ENCODE measurements at places on chromosomes 13 and 19.

- no peak for DNase-seq
Measured at GRCh38 chr13:113399755-113400149, 35.8 kb upstream of the GRTP1 start.

- no peak for DNase-seq
Measured at GRCh38 chr13:46759846-46760245, 37.1 kb downstream of the ESD start.

DNA sequence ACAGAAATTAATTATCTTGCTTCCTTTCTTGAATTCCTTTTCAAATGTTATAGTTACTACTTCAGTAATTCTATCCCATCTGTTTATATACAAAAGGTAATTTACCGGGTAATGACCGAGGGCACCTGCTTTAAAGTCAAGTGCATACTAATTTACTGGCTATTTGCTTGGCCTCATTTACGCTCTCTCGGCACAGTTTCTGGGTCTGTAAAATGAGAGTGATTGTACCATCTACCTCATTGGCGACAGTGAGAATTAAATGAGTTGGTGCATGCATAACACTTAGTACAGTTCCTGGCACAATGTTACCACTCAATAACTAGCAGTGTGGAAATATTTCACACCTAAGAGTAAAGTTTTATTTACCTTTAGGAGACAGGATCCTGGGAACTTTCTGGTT, 111.6 kb downstream of the GGACT start:
- DNase-seq = no peak

DNA sequence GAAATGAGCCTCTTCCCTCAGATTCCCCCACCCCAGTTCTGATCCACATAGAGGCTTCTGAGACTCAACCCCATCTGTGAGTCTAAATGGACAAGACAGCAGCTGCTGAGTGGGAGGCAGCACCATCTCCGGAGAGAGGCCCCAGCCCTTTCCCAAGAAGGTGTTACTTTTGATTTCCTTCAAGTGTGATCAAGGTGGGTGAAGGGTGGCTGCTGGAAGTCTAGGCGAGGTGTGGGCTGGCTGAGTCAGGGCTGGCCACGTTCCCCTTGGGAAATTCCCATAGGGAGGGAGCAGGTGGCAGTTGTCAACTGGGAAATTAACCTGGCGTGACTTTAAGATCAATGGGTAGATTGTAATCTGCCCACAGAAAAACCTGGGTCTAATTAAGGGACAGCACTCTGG, 148.0 kb downstream of the FOXO1 start:
- no peak for DNase-seq

DNA sequence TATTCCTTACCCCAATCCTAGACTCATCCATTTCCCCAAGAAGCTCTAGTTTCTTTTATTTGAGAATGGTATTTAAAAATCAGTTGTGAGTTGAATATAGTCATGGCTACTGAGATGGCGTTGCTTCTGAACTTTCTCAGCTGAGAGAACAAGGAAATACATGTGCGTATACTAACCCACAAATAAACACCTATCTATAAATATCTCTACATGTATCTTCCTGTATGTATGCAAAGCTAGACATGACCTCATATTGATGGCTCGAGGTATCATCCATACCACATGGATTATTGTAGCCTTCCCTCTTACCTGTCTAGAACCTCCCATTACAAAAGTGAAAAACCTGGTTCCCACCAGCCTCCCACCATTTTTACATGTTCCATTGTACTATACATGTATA, 141.0 kb downstream of the UFM1 start:
- no peak for DNase-seq

GRCh38 chr13:106981051-106981450, 413.1 kb upstream of the ARGLU1 start:
- no peak for DNase-seq

- DNase-seq = no peak
Measured at GRCh38 chr13:44906713-44907112, 82.6 kb downstream of the NUFIP1 start.

DNA sequence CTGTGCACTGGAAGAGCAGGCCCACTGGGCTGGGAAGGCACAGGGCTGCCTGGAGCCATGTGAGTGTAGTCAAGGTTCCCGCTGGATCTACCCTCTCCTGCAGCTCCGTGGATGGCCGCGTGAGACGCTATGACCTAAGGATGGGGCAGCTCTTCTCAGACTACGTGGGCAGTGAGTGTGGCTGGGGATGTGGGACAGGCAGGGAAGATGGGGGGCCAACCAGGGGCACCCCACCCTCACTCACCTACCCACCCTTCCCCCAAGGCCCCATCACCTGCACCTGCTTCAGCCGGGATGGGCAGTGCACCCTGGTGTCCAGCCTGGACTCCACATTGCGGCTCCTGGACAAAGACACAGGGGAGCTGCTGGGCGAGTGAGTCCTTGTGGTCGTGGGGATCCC, 6.1 kb downstream of the WDR83 start:
- no peak for DNase-seq

GRCh38 chr13:113669755-113670341, 2.8 kb downstream of the GRK1 start:
- DNase-seq = no peak

DNA sequence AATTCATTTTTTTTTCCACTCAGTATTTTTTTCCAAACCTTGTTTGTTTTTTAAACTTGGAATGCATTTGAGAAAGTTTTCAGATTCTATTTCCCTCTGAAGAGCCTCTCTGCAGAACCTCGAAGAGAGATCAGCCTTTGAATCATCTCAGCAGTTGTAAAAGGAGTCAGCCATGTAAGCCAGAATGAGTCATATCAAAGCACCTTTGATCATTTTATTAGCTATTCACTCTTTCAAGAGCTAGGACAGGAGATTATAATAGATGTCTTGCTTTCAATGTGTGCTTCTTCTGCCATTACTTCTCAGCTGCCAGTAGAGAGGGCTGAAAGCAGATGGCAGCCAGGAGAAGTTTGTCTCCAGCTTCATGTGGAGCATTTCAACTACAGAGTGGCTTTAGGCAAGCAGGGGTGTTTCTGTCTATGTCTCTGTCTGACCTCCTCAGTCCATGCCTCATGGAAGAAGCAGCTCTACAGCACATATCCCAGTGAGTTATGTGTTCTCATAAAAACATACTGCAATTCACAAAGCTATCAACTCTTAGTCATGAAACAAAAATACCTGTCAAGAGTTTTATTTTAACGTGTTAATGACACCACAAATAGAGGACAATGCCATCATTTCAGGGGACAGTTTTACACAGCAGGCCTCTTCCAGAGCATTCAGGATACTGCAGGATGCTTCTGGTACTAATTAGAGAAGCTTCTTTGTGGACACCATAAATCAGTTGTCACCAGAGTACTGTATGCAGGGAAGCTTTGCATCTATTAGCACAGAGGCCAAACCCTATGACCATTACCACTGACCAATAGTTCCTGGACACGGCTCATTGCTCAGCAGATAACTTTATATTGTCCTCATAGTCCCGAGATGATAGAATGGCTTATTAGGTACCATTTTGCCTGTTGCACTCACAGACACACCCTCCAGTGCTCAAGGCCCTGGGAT, 94.3 kb downstream of the NHLRC3 start:
- no peak for DNase-seq

- DNase-seq = no peak
Measured at GRCh38 chr13:111112196-111112595, 2.9 kb upstream of the ARHGEF7 start.

DNA sequence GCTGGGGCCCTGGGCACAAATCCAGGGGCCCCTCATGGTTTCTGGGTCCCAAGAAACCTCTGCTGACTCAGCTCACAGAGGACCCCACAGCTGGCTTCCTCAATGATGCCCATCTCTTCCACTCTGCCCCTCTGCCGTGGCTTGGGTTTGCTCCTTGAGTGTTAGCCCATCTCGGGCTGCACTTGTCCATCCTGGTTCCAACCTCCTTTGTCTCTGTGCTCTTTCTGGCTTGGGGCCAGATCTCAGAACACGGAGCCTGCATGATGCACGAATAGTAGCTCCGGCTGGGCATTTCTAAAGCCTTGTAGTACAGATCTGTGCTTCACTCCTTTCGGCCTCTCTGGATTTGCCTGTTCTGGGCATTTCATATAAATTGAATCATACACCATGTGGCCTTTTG, 53.8 kb downstream of the F2RL3 start:
- no peak for DNase-seq

GRCh38 chr13:51831519-51831918, 13.5 kb downstream of the TMEM272 start:
- DNase-seq = no peak

- DNase-seq = no peak
Measured at GRCh38 chr13:111153977-111154332, 38.8 kb downstream of the ARHGEF7 start.

GRCh38 chr13:30572859-30573275, 44.9 kb upstream of the USPL1 start:
- no peak for DNase-seq

- no peak for DNase-seq
Measured at GRCh38 chr13:39866722-39867121, 211.3 kb downstream of the COG6 start.

GRCh38 chr19:53903055-53903680, 5.9 kb upstream of the CACNG7 start:
- DNase-seq = no peak

DNA sequence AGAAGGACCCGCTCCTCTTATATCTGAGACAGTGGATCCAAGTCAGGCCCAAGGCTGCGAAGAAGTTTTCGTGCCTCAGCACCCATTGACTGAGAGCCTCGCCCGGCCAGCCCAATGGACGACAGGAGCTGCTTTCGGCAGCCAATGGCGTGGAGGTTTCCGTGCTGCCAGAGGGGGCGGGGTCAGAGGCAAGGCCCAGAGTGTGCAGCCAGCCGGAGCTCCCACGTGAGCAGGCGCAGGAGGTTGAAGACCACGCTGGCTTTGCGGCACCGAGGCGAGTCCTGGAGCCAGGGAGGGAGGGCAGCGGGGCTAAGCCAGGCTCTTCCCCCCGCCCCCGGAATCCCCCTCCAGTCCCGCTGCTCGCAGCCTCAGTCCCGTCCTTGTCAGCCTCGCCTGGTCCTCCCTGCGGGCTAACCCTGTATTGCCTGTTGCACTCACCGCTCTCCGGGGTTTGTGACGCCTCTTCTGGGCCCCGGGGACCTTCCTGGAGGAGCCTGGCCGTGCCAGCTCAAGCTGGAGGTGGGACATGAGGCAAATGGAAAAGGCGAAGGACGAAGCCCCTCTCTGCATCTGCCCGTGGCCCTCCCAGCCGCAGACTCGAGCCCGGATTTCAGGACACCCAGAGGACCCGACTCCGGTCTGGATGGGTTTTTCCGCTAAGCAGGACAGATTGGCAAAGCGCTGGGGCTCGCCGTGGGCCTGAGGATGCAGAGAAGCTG, 1.5 kb downstream of the IFNL4 start:
- no peak for DNase-seq

DNA sequence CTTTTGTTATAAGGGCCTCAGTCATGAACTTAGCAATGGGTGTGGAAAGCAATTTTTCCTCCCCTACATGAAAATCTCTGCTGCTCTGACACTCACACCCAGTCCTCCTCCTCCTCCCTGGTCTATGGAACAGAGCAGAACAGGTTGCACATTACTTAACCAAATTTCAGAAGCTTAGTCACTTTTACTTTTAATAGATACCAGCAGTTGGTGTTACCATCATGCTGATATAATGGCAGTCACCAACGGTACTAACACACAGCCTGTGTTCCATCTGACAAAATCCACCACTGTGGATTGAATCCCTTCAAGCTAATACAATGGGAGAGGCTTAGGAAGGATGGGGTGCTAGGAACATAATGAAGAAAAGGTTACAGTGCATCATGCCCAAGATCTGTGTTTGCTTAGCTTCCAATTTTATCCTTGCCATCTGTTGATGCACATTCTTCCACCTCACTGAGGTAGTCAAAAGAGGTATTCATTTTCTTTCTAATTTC, 9.8 kb downstream of the TPT1 start:
- no peak for DNase-seq

- no peak for DNase-seq
Measured at GRCh38 chr13:27712421-27712820, 79.9 kb upstream of the GSX1 start.

DNA sequence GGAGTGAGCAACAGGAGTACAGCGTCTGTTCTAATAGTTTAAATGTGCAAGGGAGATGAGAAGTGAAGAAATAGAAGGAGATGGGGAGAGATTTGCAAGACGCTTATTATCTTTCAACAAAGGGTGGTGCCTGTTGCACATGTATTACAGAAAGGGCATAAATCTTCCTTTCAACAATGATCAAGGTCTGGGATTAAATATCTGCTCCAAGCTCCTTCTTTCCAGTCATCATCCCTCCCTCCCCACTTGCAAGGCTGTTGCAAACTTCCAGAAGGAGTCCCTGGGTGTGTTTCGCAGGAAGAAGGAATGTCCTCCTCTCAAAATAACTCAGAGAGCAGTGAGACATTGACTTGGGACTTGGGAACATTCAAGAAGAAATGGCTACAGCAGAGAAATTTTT, 63.5 kb upstream of the MYCBP2 start:
- DNase-seq = no peak

- no peak for DNase-seq
Measured at GRCh38 chr19:51514866-51515481, 13.4 kb upstream of the SIGLEC12 start.

- peak; percentile 26 for DNase-seq
Measured at GRCh38 chr19:8004723-8005513, 523 bp downstream of the ELAVL1 start.

DNA sequence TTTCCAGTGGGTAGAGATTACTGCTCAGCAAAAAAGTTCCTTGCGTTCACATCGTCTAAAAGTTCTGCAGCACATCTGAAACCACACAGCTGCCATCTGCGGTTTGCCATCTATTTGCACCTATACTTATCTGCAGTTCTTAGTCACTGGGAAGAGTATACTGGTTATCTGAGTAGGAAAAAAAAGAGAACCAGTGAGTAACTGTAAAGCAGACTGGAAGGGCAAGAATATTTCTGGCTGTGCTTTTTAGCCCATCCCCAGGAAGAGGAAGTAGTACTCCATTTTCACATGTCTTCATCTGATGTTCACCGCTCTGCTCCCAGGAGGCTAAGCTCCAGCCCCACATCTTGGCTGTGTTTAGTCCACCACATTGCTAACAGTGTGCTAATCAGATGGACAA, 35.6 kb downstream of the EFNB2 start:
- DNase-seq = no peak

DNA sequence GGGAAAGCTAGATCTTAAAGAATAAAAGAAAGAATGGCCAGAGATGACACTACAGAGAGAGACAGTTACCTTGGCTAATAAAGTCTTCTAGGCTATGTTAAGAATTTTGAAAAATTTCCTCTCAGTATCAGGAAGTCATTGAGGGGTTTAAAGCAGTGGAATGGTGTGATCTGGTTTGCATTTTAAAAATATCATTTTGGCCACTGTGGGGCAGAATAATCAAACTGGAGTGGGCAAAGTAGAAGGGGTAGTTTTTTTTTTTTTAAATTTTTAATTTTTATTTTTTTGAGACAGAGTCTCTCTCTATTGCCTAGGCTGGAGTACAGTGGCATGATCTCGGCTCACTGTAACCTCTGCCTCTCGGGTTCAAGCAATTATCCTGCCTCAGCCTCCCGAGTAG, 4.4 kb upstream of the CNMD start:
- DNase-seq = no peak
